ENCODE measurements at places on chromosomes 2 and 18.

GRCh38 chr2:12293874-12294273, 422.9 kb upstream of the TRIB2 start:
- peak; percentile 22 for DNase-seq

DNA sequence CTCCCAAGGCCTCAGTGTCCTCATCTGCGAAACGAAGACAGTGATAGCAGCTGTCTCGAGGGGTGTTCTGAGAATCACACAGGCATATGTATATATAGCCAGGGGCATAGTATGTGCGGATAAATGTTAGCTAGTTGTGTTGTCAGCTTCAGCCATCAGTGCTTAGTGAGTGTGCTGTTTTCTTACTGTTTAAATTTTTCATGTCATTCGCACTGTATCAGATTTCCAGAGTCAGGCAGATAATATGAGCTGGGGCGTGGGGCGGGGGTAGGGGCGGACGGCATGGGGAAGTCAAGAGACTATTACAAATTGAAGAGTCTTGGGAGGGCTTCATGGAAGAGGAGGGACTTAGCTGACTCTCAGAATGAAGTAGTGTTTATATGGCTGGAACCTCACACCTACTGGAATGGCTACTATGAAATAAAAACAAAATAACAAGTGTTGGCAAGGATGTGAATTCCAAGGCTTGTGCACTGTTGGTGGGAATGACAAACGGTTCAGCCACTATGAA, 7.0 kb downstream of the TRAPPC12 start:
- no peak for DNase-seq

DNA sequence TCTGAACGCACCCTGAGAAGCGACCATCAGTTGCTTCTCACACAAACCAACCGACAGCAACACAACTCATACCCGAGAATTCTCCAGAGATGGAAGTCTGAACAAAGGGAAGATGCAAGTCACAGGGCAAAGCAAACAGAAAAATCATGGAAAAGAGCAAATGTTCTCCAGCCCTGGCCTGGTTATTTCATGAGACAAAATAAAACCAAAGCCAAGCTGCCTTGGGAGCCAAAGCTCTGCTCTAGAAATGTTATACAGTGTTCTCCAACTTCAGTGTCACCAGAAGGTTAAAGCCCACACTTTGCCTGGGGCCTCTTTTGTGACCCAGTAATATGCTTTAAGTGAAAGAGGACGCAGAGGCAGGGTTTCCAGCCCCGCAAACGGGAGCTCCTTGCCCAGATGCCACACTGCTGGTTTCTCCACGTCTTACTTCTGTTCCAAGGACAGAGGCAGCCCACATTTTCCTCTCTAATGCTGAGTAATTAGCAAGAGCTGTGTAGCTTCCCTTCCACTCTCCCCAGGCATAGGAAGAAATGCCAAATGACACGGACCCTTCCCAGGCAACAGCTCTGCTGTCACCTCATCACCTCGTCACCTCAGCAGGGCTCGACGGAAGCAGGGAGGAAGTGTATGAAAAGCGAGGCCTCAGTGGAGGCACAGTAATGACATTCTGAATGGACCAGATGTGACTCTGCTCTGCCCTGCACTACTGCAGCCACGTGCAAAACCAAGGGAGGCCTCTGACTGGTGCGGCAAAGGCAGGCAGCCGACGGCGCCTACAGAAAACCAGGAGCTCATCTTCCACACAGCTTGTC, 64.7 kb downstream of the FBXO15 start:
- peak; percentile 1 for DNase-seq

- DNase-seq: no peak
Measured at GRCh38 chr2:38035968-38036367, 40.0 kb downstream of the CYP1B1 start.

- no peak for DNase-seq
Measured at GRCh38 chr18:75122334-75122958, 86.5 kb downstream of the PTGR3 start.

DNA sequence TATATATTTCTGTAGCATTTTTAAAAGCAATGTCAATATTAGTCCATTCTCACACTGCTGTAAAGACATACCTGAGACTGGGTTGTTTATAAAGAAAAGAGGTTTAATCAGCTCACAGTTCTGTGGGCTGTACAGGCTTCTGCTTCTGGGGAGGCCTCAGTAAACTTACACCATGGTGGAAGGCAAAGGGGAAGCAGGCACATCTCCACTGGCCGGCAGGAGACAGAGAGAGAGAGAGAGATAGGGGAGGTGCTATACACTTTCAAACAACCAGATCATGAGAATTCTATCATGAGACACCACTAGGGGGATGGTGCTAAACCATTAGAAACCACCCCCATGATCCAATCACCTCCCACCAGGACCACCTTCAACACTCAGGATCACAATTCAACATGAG, 43.1 kb downstream of the CHMP3 start:
- no peak for DNase-seq

- no peak for DNase-seq
Measured at GRCh38 chr2:166625670-166626069, 131.6 kb upstream of the SCN7A start.

- no peak for DNase-seq
Measured at GRCh38 chr2:109630441-109631430, 16.6 kb downstream of the SOWAHC start.

DNA sequence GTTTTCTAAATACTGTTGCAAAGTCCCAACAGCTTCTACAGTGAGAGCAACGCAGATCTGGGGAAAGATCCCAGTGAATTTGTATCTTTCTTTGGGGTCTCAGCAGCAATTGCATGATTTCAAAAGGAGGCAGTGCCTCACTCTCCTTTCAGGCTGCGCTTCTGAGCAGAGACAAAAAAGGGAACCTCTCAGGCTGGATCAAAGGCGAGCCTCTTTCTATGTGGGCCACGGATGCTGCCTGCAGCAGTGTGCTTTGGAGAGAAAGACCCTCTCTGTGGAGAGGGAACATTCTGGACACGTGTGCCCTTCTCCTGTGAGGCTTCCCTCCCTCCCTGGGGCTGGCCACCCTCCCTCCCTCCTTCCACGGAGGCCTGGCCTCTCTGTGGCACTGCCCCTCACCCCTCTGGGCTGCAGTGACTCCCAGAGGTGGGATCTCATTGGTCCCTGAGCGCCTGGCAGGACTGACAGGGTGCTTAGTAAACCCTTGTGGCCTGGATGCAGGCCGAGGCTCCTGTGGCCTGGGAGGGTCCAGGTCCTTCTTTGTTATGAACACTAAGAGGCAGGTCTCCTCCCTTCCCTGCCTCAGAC, 21.6 kb upstream of the PDIA6 start:
- DNase-seq: no peak

DNA sequence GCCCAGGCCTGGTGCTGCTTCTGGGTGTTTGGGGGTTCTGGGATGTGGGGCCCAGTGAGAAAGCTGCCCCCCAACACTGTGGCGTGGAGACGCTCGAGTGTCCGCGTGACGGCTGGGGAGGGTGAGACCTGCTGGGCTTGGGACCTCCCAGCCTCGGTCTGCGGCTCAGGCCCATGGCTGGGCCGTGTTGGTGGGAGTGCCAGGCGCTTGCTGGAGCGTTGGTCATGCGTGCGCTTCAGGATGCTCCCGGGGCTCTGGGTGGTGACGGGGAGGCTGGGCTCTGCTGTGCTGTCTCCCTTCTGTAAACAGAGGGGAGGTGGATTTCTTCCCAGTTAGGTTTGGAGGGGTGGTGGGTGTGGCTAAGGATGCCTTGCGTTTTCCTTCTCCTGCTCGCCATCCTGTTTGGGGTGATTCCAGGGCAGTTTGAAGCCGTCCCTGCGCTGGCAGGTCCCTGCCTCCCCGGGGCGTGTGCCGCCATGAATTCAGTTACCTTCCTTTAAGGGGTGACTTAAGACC, 606 bp downstream of the GAL3ST2 start:
- DNase-seq: no peak

DNA sequence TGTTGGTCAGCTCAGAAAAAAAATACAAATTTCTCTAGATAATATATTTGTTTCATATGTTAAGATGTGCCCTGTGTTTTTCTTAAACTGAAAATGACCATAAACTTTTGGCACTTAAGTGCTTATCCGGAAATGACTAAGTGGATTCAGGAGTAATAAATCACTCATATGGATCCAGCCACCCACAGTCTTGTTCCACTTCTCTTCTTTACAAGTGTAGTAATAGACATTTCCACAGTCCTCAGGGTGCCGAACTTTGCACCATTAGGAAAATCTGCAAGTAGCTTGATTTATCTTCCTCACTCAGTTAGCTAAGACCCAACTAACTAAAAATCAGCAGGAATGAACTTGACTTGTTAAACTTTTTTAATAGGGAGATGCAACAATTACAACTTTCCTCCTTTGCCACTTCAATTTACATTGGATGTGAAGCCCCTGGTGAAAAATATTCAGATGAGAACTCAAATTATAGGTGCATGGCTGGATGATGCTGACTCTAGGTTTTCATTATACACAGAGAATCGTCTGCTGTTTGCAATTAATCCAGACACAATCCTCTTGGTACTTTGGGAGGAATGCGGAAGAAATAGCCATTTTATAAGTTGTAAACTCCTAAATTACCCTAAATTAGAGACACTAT, 322.5 kb downstream of the ARHGAP15 start:
- no peak for DNase-seq

- DNase-seq: no peak
Measured at GRCh38 chr2:75587954-75588587, 27.3 kb upstream of the EVA1A start.
